ENCODE measurements at places on chromosomes 6 and 20.

DNA sequence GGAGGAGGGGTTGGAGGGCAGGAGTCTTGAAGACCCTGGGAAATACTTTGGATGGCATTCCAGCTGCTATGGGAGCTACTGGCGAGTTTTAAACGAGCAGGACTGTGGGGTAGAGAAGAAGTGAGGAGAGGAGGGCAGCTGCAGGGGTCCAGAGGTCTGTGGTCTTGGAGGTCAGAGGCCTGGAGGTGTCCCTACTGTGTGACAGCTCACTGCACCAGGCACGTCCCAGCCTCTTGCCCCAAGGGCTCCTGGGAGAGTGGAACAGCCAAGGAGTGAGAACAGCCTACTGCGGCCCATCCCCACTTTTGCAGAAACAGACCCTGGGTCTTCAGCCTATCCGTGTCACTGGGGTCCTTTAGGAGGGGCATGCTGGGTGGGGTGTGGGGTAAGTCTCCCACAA lies 2.9 kb upstream of the NOL4L start:
- DNase-seq, result no peak

DNA sequence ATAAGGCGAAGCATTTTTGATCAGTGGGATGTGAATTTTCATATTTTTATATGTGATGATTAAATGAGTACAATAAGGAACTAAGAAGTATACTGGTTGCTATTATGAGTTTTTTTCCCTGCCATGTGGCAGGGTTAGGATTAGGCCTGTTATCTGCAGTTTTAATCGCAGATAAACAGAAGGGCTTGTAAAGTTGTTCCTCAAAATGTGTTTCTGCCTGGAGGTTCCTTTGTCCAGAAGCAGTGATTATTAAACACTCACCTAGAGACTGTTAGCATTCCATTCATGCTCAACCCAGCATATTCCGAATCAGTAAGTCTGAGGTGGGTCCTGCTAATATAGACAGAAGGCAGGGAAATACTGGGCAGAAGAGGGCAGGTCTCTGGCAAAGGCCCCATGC lies 316.0 kb downstream of the CLIC5 start:
- no peak for DNase-seq

- DNase-seq, result no peak
Measured at GRCh38 chr6:111175109-111175508, 87.8 kb downstream of the SLC16A10 start.

DNA sequence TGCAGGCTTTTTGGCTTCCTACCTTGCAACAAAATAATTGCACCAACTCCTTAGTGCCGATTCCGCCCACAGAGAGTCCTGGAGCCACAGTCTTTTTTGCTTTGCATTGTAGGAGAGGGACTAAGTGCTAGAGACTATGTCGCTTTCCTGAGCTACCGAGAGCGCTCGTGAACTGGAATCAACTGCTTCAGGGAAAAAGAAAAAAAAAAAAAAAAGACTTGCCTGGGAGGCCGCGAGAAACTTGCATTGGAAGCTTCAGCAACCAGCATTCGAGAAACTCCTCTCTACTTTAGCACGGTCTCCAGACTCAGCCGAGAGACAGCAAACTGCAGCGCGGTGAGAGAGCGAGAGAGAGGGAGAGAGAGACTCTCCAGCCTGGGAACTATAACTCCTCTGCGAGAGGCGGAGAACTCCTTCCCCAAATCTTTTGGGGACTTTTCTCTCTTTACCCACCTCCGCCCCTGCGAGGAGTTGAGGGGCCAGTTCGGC lies 420 bp downstream of the SOX4 start:
- peak; percentile 61 for DNase-seq

GRCh38 chr6:19772891-19773290 lies 64.3 kb upstream of the ID4 start:
- no peak for DNase-seq

- no peak for DNase-seq
Measured at GRCh38 chr20:20371681-20372080, 3.8 kb downstream of the INSM1 start.
